ENCODE measurements at places on chromosomes 1 and 21. TPM values are rescaled to one million over a fixed set of nuclear protein-coding genes. Genes with fewer than 3 reads are reported as not detected.

- DNase-seq: peak; percentile 84
Measured at GRCh38 chr1:92484472-92485380, 2.0 kb downstream of the GFI1 start.

- DNase-seq: no peak
Measured at GRCh38 chr1:24932725-24933294, 2.7 kb upstream of the RUNX3 start.

- DNase-seq: no peak
Measured at GRCh38 chr1:150764617-150765101, 919 bp downstream of the CTSS start.

The TMEM222 gene
- total RNA-seq: 35.2 TPM

The RGS1 gene
- 15.7 TPM for total RNA-seq

The F13B gene
- total RNA-seq: not detected

The MROH9 gene
- not detected for total RNA-seq

Measured in activated CD8-positive, alpha-beta T cell treated with anti-CD3 and anti-CD28 coated beads, Interleukin-2, amount 10 ng/mL, durations not matched to agents 7 days and 5 days (primary cell).